ENCODE measurements at places on chromosomes 4 and X.

- DNase-seq = no peak
Measured at GRCh38 chr4:96352051-96352517, 512.2 kb downstream of the PDHA2 start.

DNA sequence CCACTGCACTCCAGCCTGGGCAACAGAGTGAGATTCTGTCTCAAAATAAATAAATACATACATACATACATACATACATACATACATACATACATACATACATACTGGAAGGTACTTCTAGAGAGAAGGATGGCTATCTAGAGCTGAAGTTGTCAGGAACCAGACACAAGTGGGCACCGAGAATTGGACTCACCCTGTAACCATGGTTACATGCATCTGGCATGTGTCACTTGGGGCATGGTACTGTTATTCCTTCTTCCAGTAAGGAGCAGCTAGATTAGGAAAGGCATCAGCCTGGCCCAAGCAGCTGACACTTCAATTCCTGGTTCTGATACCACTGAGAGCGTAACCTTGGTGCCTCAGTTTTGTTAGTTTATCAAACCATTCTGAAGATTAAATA lies 127.1 kb downstream of the SH3KBP1 start:
- DNase-seq = no peak

GRCh38 chr4:85862896-85863295 lies 387.9 kb downstream of the ARHGAP24 start:
- DNase-seq = no peak

- no peak for DNase-seq
Measured at GRCh38 chrX:24542756-24543155, 77.7 kb downstream of the PDK3 start.

DNA sequence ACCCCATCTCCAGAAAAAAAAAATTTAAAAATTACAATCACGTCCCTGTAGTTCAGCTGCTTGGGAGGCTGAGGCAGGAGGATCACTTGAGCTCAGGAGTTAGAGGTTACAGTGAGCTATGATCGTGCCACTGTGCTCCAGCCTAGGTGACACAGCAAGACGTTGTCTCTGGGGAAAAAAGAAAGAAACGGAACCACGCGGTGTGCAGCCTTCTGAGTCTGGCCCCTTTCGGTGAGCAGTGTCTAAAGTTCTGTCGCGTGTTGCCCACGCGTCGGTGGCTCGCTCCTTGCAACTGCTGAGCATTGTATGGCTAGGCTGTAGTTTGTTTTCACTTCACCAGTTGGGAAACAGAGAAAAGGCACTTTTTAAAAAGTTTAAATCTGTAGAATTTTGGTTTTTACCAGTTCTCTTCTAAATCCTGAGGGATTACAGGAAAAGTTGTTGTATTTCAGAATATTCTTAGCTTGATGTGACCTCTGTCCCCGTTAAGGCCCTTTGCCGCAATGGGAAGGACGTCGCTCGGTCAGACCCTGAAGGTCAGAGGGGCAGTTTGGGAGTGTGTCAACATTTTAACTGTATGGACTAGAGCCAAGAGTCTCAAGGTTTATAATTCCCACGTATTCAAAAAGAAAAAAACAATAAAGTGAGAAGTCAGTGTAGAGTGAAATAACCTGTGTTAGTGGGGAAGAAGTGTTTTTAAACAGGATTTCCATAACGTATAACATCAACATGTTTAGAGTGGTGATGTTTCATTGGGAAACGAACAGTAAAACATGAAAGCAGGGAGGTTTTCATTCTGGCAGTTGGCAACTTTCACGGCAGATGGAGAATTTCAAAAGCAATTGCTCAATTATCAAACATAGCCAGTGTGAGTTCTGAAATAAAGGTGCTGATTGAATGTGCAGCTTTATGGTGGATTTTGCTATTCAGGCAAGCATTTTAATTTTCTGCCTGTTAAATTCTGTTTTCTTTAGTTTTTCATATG lies 45.8 kb upstream of the MSANTD1 start:
- DNase-seq = no peak

DNA sequence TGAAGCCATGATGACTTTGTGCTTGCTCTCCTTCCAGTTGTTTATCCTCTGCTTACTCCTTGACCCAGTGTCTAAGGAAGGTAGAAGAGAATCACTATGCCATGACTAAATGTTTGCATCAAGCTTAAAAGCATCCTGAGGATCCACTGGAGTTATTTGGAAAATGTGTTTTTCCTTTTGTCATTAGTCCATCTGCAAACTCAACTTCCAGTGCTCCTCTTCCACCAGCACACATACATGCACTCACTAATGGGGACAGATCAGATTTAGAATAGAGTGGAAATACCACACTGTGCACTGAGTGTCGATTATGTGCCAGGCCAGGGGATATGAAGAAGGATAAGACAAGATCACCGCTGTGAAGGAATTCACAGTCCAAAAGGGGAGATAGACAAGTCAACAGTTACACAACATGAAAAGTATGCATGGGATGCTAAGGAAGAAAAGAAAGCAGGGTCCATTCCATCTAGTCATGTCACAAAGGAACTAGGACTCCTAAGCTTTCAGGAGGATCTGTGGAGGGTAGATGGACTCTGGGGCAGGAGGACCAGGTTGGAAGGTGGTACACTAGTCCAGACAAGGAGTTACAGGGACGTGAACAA lies 1.9 kb downstream of the OCIAD2 start:
- peak; percentile 45 for DNase-seq

DNA sequence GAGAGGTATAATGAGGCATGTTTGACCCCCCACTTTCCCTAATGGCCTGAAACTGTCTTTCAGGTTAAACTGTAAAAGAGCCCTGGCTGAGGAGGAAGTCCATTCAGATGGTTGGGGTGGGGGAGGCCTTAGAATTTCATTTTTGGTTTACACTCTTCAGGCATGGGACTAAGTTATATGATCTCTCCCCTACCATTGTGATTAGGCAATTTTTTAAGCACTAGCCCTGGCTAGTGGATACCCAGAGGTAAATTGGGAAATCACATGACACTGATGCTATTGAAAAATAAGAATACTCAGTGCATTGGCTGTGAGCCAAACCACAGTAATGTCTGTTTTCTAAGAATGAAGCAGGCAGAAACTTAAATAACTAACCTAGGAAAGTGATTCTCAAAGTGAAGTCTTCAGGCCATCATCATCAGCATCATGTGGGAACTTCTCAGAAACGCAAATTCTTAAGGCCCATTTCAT lies 149.7 kb downstream of the RRAGB start:
- no peak for DNase-seq

DNA sequence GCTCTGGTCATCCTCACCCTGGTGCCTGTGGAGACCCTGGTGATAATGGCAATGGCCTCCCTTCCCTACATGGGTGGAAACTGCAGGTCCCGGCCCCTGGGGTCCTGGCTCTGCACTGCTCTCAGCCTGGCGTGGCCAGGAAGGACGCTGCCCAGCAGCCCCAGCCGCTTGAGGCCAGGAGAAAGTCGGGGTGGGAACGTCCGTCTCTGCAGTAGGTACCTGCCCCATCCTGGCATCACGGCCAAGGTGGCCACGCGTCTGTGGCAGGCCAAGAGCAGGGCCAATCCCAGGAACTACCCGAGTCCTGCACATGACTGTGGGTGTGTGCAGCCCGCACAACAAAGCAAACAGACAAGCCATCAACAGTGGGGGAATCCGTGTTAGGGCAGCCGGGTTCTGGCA lies 33.8 kb downstream of the FGFRL1 start:
- no peak for DNase-seq

DNA sequence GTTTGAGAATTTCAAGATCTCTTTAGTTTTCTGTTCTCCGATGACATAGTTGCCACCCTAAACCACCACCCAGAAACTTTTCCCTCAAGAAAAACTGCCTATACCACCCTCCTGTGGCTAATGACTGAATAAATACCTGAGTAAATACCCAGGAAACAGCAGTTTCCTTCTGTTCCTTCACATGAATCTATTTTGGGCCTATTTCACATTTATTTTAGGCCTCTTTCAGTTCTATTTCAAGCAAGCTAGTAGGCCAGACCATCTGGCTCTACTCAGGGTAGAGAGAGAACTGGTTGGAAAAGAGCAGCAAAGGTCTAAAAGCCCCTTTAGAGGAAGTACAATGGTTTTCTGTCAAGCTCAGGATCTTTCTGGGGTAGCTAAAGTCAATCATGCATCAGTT lies 23.4 kb downstream of the ARHGEF9 start:
- no peak for DNase-seq

All from fibroblast of skin of abdomen (primary cell).